ENCODE measurements at places on chromosomes 6 and 20.

DNA sequence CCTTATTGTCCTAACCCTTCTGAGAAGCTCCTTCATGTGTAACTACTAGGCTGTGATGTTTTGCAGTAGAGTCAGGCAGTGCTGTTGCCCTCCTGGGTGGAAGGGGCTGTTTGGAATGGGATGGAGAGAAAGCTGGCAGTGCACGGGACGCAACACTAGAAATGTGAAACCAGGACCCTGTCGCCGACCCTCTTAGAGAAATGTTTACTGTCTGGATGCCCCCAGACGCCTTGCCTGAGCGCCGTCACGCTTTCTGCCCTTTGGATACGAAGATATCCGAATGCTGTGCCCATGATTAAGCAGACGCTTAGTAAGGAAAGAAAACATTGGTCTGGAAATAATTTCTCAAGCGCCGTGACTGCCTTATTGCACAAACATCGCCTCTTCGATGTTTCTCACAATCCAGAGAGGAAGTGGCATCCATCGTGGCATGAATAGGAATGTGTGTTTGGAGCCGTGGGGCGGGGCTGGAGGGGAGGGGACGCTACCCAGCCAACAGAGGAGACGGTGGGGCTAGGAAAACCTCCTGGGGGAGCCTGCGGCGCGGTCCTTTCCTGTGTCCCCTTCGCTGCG, 661 bp upstream of the PPP1R14C start:
- no peak for DNase-seq

- DNase-seq = peak; percentile 78
Observed at GRCh38 chr20:10673842-10674683, at the start of gene JAG1. Gene JAG1 (minus strand): TSS chr20:10673999. CDS start chr20:10673530, 469 bp downstream.

GRCh38 chr6:147999001-147999540, 343.6 kb upstream of the SASH1 start:
- no peak for DNase-seq

DNA sequence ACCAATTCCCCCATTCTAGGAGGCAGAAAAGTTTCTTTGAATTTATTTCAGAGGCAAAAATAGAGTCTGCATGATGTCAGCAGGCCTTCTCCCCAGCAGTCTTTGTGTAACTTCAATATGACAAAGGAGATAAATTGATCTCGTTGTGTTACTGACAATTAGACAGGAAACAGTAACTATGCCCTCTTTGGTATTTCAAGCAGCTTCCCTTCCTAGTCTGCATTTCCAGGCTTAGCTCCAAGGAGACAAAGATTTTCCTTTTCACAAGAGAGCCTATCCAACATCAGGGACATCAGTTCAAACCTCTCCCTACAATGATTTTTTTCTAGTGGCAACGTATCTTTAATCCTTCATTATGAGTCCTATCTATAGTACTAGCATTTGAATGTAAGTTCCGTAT, 245.9 kb upstream of the HSF2 start:
- DNase-seq = no peak

DNA sequence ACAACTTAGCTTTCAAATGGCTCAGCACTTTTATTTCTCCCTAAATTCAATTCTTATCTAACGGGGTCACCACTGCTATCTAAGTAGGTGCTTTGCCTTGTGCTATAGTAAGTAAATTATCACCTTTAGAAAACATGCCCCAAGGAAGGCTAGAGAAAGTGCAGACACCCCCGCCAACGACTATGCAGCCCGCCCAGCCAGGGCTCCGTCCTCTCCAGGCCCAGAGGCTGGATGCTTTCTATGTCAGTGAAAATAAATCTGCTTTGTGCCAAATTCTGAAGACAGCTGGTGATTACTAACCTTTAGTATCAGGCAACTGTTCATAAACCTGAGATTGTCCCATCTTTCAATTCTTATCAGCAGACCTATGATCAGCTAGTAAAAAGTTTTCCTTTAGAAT, 14.3 kb downstream of the KIAA0319 start:
- no peak for DNase-seq
